Osteocyte (in vitro differentiated cells): ENCODE measurements at places on chromosomes 4 and X. TPM values are rescaled to one million over a fixed set of nuclear protein-coding genes. Genes with fewer than 3 reads are reported as not detected.
A peak's percentile ranks its signal among the peaks of the same experiment; 100 is the strongest.

DNA sequence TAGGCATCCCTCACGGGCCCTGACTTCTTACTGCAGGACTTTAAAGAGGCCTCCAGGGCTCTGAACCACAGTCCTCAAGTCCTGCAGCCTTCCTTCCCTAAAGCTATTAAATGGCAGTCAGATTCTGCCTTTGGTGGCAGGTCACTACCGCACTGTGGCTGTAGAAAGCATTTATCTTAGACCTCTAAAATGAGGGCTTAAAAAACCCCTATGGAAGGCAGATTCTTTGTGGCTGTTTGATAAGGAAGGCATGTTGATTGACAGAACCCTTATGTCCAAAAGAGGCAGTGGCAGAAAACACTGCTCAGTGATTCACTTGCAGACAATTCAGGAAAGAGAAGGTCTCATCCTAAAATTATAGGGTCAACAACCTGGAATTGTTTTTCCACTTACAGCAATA is 79.2 kb downstream of the FBXL5 start:
- DNase-seq, result no peak

GRCh38 chrX:24242649-24243175 is 71.2 kb downstream of the SUPT20HL2 start:
- DNase-seq, result peak; percentile 90

GRCh38 chrX:54180403-54180802 is 2.7 kb downstream of the FAM120C start:
- no peak for DNase-seq

Gene WDR17
- 0.44 and 0.67 TPM in 2 replicates for total RNA-seq

Gene NPFFR2
- total RNA-seq, result not detected in 2 replicates

DNA sequence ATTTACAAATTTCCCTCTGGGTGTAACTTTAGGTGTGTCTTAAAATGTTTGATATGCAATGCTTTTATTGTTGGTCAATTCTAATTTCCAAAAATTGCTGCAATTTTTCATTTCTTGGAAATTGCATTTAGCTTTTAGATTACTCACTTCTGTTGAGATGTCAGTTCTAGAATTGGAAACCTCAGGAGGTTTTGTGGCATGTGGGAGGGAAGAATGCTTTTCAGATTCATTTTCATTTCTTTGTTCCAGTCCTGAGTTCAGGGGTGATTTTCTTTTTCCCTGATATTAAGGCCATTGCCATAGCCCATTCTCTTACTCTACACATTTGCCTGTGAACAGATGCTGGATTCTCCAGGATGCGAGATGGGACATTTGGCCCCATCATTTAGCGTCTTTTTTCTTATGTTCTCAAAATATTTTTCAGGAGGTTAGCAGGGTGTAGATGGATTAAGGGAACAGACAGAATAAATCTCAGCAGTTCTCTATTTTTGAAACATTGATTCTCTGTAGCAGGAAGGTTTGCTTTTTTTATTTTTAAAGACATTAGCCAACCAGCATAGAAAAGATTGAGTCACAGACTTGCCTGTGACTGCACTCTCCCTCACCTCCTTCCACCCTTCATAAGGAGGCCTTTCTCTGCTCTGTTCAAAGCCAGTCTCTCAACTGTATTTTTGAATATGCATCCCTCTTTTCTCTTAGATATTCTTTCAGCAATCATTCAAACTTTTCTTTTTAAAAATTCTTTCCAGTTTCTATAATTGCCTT is 238.4 kb upstream of the ANXA3 start:
- no peak for DNase-seq

DNA sequence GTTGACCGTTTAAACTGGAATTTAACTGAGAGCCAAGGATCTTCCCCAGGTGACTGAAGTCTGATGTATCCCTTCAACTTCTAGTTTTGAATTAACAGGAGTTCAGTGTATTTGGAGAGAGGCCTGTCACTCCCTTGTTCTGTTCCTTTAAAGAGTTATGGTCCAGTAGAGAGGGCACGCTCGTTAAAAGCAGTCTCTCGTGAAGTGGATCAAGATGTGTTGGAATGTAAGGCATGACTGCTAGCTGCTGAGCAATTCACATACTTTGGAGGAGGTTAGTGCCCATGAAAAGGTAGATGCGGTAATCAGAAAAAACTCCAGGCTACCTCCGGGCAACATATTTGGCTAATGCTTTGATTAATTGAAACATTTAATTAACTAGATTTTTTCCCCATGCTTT is 65.7 kb downstream of the SHROOM2 start:
- DNase-seq, result no peak

DNA sequence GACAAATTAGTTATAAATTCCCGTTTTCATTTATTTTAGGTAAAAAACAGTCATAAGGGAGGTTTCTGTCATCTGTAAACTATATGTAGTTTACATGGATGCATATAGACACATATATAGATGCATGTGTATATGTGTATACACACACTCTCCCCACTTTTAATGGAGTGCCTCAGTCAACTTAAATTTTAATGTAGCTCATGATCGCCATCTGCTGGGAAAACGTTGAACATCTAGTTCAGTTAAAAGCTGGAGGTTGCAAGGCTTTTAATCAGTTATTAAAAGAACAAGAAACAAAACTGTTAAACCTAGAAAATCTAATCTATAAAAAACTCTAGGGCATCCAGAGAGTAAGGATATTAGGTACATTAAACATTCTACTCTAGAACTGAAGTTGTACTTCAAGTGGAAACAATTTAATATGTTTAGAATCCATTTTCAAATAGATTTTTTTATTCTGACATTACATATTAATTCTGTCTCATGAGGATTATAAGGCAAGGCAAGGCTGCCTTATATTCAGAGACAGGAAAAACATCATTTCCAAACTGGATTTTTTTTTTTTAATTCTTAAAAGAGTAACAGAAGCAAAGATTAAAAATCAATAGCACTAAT is 122.6 kb downstream of the SHISA3 start:
- no peak for DNase-seq

- DNase-seq, result no peak
These were observed 7.9 kb downstream of the TRPC3 start for GRCh38 chr4:121943941-121944340.

DNA sequence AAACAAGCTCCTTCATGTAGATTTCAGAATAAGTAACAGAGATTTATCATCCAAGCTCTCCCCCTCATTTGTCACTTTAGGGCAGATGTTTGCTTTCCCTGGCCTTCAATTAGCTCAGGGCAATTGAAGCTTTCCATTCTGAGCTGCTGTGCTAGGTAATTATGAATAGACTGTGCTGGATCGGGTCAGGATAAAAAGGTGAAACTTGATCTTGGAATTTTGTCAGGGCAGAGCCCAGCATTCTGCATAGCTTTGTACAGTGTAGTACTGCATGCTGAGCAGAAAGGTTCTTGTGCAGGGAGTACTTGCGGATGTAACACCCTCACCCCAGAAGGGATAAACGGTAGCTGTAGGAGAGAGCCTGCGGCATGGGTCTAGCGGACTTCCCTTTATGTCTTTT is 64.0 kb upstream of the CLDN34 start:
- no peak for DNase-seq

DNA sequence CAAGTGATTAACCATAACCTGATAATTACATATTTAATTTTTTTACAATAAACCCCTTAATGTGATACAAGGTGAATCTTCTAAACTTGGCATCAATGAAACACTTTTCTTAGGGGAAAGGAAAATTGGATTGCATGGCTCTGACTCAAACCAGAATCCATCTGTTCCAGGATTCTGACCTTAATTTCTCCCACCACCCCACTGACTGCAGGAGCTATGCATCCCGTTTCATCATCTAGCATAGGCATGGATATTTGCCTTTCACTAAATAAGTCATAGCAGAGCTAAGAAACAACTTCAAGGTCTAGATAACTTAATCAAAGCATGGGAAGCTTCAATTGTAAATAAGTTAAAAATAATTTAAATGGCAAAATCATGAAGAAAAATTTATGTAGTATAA is 156.3 kb downstream of the BTC start:
- DNase-seq, result no peak

GRCh38 chr4:7263166-7263565 is 70.8 kb downstream of the SORCS2 start:
- DNase-seq, result no peak

DNA sequence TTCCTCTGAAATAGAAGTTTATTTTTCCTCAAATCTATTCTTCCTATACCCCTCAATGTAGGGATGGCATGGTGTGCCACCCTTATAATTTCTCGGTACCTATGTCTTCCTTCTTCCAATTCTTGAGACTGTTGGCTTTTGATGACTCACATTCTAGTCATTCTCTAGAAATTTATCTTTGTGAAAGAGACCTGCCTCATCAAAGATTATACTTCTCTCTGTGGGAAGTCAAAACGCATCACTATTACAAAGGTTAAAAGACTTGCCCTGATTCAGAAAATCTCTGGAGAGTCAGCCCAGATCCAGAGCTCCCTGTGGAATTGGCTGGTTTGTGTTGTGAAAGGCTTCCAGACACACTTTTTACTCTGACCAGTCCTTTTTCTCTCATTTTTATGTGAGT is 65.9 kb upstream of the FSTL5 start:
- DNase-seq, result no peak

DNA sequence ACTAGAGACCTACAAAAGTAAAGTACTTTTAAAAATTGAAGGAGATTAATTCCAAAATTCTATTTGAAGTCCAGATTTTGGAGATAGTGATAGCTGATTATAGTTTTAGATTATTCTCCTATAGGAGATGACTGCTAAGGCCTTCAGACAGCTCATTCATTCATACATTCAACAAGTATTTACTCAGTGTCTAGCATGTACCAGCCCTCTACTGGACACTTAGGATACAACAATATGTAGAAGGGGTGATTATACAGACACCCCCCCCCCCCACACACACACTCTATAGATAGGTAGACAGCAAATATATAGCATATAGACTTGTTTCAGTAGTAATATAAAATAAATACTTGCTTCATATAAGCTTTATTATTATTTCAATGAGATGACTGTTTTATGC is 60.4 kb upstream of the TAF9B start:
- DNase-seq, result no peak

Gene HERC5
- 0.81 and 0.91 TPM in 2 replicates for total RNA-seq
